ENCODE measurements at places on chromosomes 4 and X. TPM values are rescaled to one million over a fixed set of nuclear protein-coding genes. Genes with fewer than 3 reads are reported as not detected.

- no peaks in the 10 kb centered on the region for H3K27me3 ChIP-seq
- DNase-seq: peak; percentile 35
- H3K27ac ChIP-seq: peak overlapping the region; percentile 64
- peaks cover 19% of the 10 kb centered on the region for H3K4me1 ChIP-seq
- H3K4me3 ChIP-seq: no peak overlapping the region
Observed at GRCh38 chr4:15149234-15149838, 147.1 kb downstream of the CPEB2 start.

DNA sequence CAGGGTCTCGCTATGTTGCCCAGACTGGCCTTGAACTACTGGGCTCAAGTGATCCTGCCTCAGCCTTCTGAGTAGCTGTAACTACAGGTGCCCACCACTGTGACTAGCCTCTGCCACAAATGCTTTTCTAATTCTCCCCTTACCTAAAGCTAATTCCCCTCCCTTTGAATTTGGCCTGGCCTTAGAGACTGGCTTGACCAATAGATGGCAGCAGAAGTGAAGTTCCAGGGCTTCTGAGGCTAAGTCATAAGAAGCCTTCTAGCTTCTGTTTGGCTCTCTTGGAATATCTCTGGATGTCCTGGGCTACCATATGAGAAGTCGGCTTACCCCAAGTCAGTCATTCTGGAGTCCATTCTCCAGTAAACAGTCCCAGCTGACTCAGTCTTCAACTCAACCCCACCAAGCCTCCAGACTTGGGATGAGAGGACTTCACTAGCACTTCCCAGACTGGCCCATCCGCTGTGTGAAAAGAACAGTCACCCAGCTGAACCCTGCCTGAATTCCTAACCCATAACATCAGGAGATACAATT lies 61.0 kb downstream of the HPRT1 start:
- no peak overlapping the region for H3K27ac ChIP-seq
- H3K36me3 ChIP-seq: no peaks in the 10 kb centered on the region
- H3K27me3 ChIP-seq: no peaks in the 10 kb centered on the region
- H3K4me3 ChIP-seq: no peak overlapping the region
- DNase-seq: peak; percentile 41

- no peak for DNase-seq
- H3K27me3 ChIP-seq: no peaks in the 10 kb centered on the region
- H3K4me1 ChIP-seq: no peaks in the 10 kb centered on the region
- H3K36me3 ChIP-seq: no peaks in the 10 kb centered on the region
Observed at GRCh38 chrX:43019021-43019420, 241.1 kb upstream of the PPP1R2C start.

DNA sequence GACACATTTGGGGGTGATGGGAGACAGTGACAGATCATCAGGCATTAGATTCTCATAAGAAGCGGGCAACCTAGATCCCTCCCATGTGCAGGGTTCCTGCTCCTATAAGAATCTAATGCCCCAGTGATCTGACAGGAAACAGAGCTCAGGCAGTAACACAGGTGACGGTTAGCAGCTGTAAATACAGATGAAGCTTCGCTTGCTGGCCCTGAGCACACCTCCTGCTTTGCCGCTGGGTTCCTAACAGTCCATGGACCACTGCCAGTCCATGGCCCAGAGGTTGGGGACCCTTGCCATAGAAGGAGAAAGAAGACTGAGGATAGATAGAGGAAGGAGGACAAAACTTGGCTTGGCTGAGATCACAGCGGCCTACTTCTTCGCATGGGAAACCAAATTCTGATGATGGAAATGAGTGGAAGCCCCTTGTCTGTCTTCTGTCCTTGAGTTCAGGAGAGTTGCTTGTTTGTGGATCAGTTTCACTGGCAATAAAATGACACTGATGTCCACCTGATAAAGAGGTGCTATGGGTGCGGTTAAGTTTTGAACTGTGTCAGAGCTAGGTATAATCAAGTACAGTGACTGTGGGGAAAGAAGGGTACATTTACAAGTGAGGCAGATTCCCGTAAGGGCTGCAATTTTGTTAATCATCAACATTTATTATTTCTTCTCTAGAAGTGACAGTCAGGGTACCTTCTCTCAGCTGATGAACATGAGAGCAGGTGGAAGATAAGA lies 1.7 kb upstream of the TIFA start:
- peaks cover 12% of the 10 kb centered on the region for H3K4me1 ChIP-seq
- no peaks in the 10 kb centered on the region for H3K27me3 ChIP-seq
- no peaks in the 10 kb centered on the region for H3K36me3 ChIP-seq
- no peak overlapping the region for H3K4me3 ChIP-seq

DNA sequence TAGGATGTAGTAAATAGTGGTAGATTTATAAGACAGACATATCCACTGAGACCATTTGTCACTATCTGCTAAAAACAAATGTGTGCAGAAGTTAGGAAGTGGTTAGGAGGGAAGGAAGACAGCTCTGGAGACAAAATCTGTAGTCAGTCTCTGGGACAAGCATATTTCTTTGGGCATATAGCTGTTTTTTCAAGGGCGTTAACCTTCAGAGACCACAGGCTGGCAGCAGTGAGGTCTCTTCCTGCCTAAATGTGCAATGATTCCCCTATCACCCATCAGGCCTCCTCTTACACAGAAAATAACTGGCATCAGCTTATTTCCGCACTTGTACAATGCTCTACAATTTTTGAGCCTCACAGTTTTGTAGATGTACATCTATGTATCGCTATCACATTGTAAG lies 6.5 kb downstream of the TMEM150C start:
- peaks cover 4% of the 10 kb centered on the region for H3K27me3 ChIP-seq
- no peak overlapping the region for H3K4me3 ChIP-seq
- H3K27ac ChIP-seq: no peak overlapping the region
- H3K4me1 ChIP-seq: no peaks in the 10 kb centered on the region

DNA sequence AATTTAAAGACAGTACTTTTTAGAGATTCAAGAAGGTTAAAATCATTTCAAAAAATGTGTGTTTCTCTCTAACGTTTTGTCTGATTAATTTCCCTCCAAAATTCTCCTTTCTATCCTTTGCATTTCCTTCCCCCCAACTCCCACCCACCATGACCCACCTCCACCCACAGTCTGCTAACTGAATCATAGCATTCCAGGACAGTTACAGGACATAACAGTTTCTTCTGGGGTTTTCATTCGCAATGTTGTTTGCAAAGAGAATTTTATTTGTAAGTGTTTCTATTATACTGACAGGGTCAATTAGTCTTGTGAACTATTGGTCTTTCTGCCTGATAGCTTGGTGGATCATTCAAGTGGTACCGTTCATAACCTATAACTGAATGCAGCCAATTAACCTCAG lies 53.7 kb downstream of the ANAPC10 start:
- H3K27ac ChIP-seq: peak overlapping the region; percentile 63
- no peak overlapping the region for H3K4me3 ChIP-seq
- peaks cover 42% of the 10 kb centered on the region for H3K4me1 ChIP-seq
- H3K36me3 ChIP-seq: no peaks in the 10 kb centered on the region

GRCh38 chrX:130524476-130525194 lies 122.8 kb downstream of the RBMX2 start:
- no peaks in the 10 kb centered on the region for H3K36me3 ChIP-seq
- peak overlapping the region; percentile 42 for H3K4me3 ChIP-seq
- DNase-seq: no peak
- no peaks in the 10 kb centered on the region for H3K27me3 ChIP-seq
- no peak overlapping the region for H3K27ac ChIP-seq
- H3K4me1 ChIP-seq: no peaks in the 10 kb centered on the region

DNA sequence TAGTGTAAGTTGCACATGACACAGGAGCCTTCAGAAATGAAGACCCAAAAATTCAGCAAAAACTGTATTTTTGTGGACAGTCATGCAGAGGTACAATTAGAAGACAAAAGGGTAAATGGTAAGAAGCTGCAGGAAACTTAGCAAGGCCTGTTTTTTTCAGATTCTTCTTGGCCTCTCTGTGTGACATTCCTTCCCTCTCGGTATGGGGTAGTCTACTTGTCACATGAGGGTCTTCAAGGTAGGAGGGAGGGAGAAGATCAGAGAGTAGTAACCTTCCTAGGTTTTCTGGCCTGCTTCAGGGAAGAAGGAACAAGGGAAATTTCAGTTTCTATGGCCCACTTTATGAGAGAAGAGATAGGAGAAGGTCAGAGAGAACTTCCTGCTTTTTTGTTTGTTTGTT lies 230.4 kb upstream of the PPP1R2C start:
- H3K4me3 ChIP-seq: no peak overlapping the region
- no peaks in the 10 kb centered on the region for H3K27me3 ChIP-seq
- no peaks in the 10 kb centered on the region for H3K4me1 ChIP-seq
- no peaks in the 10 kb centered on the region for H3K36me3 ChIP-seq
- H3K27ac ChIP-seq: no peak overlapping the region

GRCh38 chr4:55183926-55184599 lies 58.7 kb upstream of the KDR start:
- H3K4me3 ChIP-seq: no peak overlapping the region
- peaks cover 38% of the 10 kb centered on the region for H3K4me1 ChIP-seq
- peak; percentile 97 for DNase-seq
- no peaks in the 10 kb centered on the region for H3K36me3 ChIP-seq

- DNase-seq: no peak
- H3K27ac ChIP-seq: no peak overlapping the region
- no peaks in the 10 kb centered on the region for H3K36me3 ChIP-seq
Observed at GRCh38 chr4:15132739-15133138, 130.5 kb downstream of the CPEB2 start.

GRCh38 chr4:48193096-48193836 lies 59.2 kb upstream of the TXK start:
- DNase-seq: no peak
- peaks cover 3% of the 10 kb centered on the region for H3K4me1 ChIP-seq
- no peaks in the 10 kb centered on the region for H3K36me3 ChIP-seq
- H3K27ac ChIP-seq: no peak overlapping the region
- peaks cover 2% of the 10 kb centered on the region for H3K27me3 ChIP-seq

DNA sequence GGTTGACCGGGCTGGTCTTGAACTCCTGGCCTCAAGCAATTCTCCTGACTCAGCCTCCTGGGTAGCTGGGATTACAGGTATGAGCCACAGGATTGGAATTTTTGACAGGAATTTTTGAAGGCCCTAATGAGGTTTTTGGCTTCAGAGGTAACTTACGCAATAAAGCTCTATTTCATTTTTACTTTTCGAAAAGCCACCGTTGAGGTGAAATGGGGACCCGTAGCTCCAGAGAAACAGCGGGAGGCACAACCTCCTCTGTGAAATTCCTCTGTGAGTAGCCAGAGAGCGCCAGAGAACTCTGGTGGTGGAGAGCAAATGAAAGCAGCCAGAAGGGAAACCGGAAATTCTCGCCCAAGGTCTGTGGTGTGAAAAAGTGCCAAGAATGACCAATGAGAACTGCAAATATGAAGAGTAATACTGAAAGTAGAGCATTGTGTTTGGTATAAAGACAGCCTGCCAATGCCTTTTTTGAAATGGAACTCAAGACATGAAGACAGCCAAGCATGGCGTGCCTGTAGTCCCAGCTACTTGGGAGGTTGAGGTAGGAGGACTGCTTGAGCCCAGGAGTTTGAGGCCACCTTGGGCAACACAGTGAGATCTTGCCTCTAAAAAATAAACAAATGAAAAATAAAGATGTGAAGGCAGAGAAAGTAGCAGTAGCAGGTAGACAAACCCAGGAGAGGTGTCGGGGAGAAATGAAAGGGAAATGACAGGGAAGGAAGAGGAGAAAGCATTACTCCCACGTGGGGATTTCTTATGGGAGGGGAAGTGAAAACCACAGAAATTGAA lies 33.0 kb upstream of the TMEM131L start:
- no peak overlapping the region for H3K4me3 ChIP-seq
- no peaks in the 10 kb centered on the region for H3K4me1 ChIP-seq
- no peak overlapping the region for H3K27ac ChIP-seq
- peak; percentile 83 for DNase-seq
- H3K36me3 ChIP-seq: no peaks in the 10 kb centered on the region
- no peaks in the 10 kb centered on the region for H3K27me3 ChIP-seq

- no peak overlapping the region for H3K27ac ChIP-seq
- DNase-seq: no peak
- no peaks in the 10 kb centered on the region for H3K27me3 ChIP-seq
- H3K36me3 ChIP-seq: no peaks in the 10 kb centered on the region
- H3K4me1 ChIP-seq: peaks cover 24% of the 10 kb centered on the region
- H3K4me3 ChIP-seq: no peak overlapping the region
Observed at GRCh38 chr4:84954982-84955567, 11.4 kb downstream of the WDFY3 start.

- DNase-seq: peak; percentile 37
- no peaks in the 10 kb centered on the region for H3K27me3 ChIP-seq
- H3K27ac ChIP-seq: no peak overlapping the region
- no peaks in the 10 kb centered on the region for H3K36me3 ChIP-seq
Observed at GRCh38 chrX:151899622-151900021, 13.1 kb upstream of the MAGEA4 start.

- no peak for DNase-seq
- H3K4me3 ChIP-seq: no peak overlapping the region
- no peak overlapping the region for H3K27ac ChIP-seq
- H3K4me1 ChIP-seq: no peaks in the 10 kb centered on the region
Observed at GRCh38 chr4:1602655-1603412, 81.3 kb downstream of the FAM53A start.

- H3K27me3 ChIP-seq: no peaks in the 10 kb centered on the region
- no peak overlapping the region for H3K27ac ChIP-seq
- H3K4me3 ChIP-seq: no peak overlapping the region
- H3K4me1 ChIP-seq: no peaks in the 10 kb centered on the region
Observed at GRCh38 chr4:103050736-103051436, 25.7 kb downstream of the SLC9B2 start.

- no peaks in the 10 kb centered on the region for H3K36me3 ChIP-seq
- H3K27ac ChIP-seq: no peak overlapping the region
- DNase-seq: no peak
- no peaks in the 10 kb centered on the region for H3K4me1 ChIP-seq
Observed at GRCh38 chr4:152234571-152234970, 301.3 kb downstream of the FBXW7 start.

DNA sequence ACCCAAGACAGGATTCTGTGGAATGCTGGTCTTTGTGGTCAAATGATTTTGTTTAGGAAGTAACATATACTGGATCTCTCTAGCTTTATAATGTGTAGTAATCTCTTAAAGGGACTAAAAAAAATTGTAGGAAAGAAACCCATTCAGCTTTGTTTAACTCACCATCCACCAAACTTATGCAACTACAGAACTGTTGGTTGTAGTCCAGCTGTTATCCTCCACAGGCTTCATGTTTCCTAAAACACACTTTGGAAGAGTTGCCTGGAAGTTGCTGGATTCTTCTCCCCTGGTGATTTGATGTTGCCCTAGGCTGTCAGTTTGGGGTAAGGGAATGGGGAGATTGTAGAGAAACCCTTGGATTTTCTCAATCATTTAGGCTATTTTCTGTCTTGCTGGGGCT lies 89.3 kb downstream of the RLIM start:
- no peaks in the 10 kb centered on the region for H3K4me1 ChIP-seq
- no peak overlapping the region for H3K4me3 ChIP-seq
- DNase-seq: no peak
- no peak overlapping the region for H3K27ac ChIP-seq

- no peak overlapping the region for H3K27ac ChIP-seq
- peak; percentile 51 for DNase-seq
- H3K36me3 ChIP-seq: no peaks in the 10 kb centered on the region
Observed at GRCh38 chr4:139907001-139907809, 241.6 kb downstream of the MGST2 start.

GRCh38 chrX:18701621-18702361 lies 5.7 kb upstream of the PPEF1 start:
- no peaks in the 10 kb centered on the region for H3K36me3 ChIP-seq
- H3K4me1 ChIP-seq: peaks cover 3% of the 10 kb centered on the region
- no peak overlapping the region for H3K27ac ChIP-seq
- H3K4me3 ChIP-seq: no peak overlapping the region

Gene PTTG2
- total RNA-seq: not detected

Gene TLR6
- 3.1 TPM for total RNA-seq

Gene ZGRF1
- 5.2 TPM for total RNA-seq

Gene SCML2
- total RNA-seq: 1.2 TPM

Gene TMEM144
- total RNA-seq: 5.6 TPM

Gene KLHL4
- total RNA-seq: 19.8 TPM

Gene F8A3
- total RNA-seq: not detected

Gene CFAP47
- not detected for total RNA-seq

Gene PYURF
- 51.6 TPM for total RNA-seq

Gene AKAP4
- total RNA-seq: not detected

Gene EMCN
- total RNA-seq: not detected

All from astrocyte (in vitro differentiated cells and primary cell).